ENCODE measurements at places on chromosomes 3 and 15.

GRCh38 chr15:100171411-100171810, 170.4 kb downstream of the ADAMTS17 start:
- no peak for DNase-seq

DNA sequence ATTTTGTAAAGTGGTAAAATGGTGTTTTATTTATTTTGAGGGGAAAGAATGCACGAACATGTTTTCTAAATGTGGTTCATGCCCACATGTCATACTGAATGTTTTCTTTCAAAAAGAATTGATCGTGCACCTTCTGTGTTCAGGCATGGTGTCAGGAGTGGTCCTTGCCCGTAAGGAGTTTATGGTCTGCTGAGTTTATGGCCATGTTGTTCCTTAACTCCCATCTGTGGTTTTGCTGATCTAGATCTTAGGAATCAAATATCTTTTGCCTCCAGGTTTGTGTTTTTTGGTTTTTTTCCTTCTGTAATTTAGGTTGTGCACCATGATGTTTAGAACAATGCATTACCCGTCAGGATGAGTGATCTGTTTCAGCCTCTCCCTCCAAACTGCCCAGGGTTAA, 304.4 kb upstream of the NR2E3 start:
- DNase-seq, result no peak

DNA sequence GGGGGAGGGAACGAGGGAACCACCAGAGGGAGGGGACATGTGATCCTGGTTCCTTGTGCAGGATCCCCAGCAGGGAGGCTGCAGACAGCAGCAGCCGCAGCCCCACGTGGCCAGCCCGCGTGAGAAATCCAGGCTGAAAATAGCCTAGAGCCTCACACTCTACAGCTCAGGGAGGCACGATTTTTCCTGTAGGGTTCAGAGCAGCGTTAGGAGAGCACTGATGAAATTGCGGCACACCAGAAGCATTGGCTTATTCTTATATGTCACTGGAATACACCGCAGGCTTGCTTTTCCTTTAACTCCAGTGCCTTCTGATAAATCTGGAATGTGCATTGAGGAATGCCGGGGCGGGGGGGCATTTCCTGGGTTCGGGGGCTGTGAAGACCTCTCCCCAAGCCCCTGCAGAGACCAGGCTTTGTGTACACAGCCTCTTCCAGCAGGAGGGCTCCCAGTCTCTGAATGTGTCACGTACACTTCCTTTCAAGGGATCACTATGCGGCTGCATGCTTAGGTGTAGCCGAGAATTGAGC, 193.0 kb downstream of the ATP10A start:
- no peak for DNase-seq

DNA sequence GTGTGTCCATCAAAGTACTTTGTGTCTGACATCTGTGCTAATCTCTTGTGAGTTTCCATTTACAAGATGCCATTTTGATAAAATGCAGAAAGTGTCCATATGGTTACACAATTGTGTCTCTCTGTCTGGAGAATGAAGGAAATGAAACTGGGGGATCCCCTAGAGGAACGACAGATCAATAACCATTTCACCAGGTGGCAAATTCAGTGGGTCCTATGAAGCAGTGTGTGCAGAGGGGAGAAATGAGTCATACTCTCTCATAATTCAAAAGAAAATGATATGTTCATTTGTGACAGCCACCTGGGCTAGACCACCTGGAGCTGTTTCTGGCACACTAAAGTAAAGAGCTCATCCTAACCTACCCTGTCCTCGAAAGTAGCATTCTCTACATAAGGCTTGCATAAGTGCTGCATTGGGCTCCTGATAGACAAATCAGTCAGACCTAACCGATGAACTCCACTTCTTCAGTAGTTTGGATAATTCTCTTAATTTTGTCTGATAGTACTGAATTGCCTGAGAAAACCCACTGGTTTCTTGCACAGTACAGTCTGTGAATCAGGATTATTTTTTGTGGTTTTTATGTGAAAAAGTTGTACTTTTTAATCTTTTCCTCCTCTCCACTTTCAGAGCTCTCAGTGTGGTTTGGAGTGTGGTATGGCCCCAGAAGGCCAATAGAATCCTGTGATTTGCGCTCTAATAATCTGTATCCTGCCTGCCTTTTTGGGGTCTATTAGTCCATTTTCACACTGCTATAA, 10.3 kb upstream of the CD47 start:
- no peak for DNase-seq

DNA sequence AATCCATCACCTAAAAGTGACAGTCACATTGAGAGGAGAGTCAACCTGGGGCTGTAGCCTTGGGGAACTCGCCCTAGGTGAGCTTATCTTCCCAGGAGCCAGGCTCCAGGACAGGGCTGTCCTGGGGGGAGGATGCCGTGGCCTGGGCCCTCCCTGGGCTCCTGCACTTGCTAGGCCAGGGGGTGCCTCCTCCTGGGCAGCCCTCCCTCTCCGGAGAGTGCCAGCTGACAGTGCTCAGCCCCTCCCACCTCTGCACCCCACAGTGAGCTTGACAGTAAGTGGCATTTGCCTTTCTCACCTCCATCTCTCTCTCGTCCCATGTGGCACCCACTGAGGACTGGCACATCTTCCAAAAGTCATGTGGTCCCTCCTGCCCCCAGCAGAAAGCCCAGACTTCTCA, 19.1 kb downstream of the UROC1 start:
- no peak for DNase-seq

- no peak for DNase-seq
Measured at GRCh38 chr3:194739498-194740284, 54.0 kb downstream of the FAM43A start.

- DNase-seq, result no peak
Measured at GRCh38 chr3:3200632-3201212, 21.2 kb upstream of the CRBN start.

DNA sequence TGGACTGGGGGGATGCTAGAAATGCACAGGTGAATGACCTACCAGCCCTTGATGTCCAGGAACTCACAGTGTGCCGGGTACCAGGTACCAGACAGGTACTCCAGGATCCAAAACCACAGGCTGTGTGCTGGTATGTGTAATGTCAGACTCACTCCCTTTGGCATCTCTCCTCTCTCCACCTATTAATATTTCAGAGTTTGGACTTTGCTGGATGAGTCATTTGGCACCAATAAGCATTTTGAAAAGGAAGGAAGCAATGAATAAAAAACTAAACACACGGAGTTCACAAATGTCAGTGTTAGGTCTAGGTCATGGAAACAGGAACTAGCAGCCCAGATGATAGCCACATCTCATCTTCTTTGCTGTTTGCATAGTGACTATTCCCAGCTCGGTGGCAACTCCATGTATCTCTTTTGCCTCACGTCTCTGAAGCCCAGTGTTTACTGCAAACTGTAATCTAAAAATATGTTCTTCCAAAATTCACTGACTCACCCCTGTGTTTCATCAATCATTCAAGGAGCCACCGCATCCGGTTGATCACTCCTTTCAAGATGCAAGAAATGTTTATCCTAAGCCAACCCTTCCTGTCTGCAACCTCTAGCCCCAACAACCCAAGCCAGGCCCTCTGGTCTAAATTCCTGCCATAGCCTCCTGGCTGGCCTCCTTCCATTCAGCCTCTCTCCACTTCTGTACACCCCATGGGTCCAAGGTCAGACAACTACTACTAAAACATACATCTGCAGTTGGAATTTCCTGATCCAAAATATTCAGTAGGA, 8.4 kb downstream of the ITGB5 start:
- DNase-seq, result no peak

- DNase-seq, result no peak
Measured at GRCh38 chr3:45724911-45725310, 35.7 kb downstream of the SACM1L start.

GRCh38 chr3:13477943-13478342, 2.2 kb upstream of the HDAC11 start:
- DNase-seq, result no peak

DNA sequence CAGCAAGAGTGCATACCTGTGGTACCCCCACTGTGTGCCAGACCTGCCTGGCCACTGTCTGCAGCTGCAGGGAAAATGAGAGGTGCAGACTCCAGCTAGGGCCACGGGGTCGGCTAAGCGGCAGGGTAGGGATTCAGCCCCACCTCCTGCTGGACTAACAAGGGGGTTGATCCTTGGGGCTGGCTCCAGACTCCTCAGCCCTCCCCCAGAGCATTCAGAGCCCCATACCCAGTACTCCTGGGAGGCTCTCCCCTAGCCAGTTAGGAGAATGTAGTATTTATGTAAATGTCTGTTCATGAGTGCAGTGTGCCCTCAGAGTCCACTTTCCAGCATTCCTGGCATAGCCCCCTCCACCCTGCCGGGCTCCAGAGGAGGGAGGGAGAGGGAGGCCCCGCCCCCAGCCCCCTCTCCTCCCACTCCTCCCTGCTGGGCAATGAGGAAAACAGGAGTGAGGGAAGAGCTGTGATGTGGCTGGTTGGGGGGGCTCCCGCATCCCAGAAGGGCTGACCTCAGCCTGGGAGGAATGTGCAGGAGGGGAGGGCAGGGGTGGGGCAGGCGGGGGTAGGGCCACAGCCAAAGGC, 4.5 kb upstream of the SEMA3B start:
- no peak for DNase-seq

DNA sequence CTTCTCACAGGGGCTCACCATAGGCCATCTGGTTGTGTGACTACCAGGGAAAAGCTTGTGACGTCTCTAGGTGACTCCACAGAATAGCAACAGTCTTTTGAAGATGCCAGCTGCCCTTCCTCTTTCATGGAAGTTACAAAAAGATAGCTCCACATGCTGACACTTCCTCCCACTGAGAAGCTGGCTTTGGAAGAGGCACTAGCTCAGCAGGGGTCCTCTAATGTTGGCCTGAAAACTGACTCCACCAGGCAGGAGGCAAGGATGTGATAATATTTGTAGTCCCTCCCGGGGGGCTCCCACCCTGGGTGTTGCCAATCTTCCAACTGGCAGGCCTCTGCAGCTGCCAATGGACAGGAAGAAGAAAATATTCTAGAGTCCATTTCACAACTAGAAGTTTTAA, 343.5 kb downstream of the NEK10 start:
- no peak for DNase-seq

- no peak for DNase-seq
Measured at GRCh38 chr3:133915685-133916658, 20.3 kb upstream of the RAB6B start.

DNA sequence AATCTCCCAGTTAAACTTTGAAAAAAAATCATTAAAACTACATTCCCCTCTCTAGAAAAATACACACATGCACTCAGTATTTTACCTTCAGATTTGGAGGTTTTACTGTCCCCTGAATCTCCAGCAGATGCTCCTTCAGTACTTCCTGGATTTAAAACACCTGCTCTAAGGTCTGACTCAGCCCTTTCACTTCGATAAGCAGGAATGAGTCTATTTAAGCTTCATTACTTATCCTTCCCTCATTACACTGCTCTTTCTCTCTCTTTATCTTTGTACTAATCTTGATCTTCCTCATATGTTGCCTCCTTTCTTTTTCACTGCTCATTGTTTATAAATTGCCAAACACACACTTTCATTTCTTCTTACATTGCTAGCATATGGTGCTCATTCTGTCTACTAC, 443.9 kb downstream of the DIPK2A start:
- DNase-seq, result no peak

DNA sequence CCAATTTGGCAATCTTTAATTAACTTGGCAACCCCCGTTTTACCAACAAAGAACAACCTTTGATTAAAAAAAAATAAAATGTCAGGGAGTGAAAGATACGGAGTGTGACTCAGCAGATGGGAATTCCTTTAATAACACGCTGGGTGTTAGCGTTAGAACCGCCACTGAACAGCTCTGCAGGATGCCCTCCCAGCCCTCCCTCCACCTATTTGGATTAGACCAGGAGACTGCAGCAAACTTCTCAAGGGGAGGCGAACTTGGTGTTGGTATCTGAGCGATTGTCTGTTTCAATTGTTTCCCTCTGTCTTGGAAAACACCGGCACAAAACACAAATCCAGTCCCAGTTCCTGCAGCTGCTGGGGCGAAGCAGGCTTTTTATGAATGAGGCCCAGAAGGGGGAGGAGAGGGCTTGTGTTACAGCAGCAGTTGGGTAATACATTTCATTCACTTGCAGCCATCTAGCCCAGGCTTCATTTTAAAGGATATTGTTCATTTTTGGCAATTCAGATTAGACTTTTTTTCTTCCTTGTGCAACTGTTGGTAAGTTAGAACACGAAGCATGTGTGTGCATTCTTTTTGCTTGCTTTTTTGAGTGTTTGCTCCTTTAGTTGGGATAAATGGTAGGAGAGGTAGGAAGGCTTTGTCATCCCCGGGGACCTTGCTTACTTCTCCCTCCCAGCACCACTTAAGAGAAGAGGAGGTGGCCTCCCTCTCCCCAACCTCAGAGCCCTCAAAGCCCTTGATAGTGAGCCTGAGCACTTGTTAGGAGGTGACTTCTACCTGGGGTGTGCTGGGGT, 152.3 kb downstream of the IGF1R start:
- DNase-seq, result no peak

DNA sequence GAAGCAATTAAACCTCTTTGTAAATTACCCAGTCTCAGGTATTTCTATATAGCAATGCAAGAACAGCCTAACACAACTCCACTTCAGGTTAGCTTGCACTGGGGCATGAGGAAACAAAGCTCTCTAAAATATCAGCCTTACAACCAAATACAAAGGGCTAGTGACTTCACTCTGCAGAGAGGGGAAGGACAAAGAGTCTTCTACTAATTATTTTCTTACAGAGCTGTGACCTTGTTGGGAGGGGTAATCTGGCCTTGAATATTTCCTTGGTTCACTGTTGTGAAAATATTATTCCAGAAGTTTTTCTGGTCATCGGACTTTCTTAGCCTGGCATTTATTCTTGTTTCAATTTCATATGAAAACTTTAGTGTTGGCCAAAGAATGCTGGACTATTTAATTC, 334.4 kb upstream of the CTNNB1 start:
- no peak for DNase-seq

DNA sequence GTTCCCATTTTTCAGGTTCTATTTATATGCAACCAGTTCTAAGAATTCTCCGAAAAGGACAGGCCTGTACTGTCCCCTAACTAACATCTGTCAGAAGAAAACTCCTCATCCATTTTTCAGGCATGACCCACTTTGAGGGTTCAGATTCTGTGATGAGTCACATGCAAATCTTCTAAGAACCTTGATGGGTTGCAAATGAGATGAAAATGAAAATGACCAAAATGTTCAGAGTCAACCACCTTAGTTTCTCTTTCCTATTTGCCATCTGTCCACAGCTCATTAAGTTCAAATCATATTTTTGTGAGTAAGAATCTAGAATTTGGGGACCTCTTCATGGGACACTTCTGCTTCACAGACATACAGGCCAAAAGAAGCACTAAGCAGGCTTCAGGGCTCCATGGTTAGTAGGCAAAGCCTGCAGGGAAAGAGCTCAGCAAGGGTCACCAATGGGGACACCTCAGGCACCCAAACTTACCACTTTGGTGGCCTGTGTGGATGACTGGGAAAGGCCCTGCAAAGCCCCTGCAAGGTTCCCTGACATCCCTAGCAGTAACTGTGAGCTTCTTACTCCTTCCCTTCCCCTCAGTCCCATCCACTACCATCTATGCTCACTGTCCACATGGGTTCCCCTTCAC, 122.0 kb downstream of the WDR76 start:
- DNase-seq, result no peak

DNA sequence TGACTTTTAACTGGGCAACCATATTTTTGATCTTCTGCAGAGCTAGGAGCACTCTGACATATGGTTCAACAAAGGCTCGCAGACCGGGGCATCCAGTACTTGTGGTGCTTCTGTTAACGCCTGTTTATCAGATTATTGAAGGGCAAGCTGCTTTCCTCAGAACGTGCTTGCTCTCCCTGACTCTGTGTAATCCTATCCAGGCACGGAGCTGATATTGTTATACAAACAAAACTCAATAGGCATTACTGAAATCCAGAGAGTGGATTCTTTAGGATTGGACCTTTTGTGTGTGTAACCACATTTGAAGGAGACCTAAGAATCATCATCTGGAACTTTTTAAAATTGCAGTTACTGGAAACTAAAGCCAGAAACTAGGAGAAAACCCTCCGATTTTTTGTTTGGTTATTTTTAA, 246.5 kb downstream of the PTPRG start:
- no peak for DNase-seq

- DNase-seq, result no peak
Measured at GRCh38 chr3:10279384-10280176, 13.2 kb downstream of the GHRL start.

Measured in stimulated activated CD4-positive, alpha-beta T cell treated with anti-CD3 and anti-CD28 coated beads, Interleukin-1b, Interleukin-23, amount 100 ng/mL, for 24 hours (primary cell).